Right hindlimb (tissue), 1 donor: ENCODE measurements at places on chromosomes 12 and 14.

DNA sequence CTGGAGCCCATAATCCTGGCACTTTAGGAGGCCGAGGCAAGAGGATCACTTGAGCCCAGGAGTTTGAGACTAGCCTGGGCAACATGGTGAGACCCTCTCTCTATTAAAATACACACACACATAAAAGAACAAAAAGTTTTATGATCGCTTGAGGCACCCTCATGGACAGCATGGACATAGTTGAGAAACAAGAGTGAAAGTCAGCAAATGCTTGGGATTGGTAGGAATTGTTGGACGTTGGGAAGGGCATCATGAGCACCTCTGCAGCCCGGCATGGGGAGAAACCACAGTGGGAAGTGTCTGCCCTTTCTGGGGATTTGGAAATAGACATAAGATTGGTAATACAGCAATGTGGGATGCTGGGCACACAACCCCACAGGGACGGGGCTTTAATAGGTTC lies 231.9 kb upstream of the FOXN3 start:
- DNase-seq = no peak

- DNase-seq = no peak
Observed at GRCh38 chr14:75831952-75832351, 149.8 kb downstream of the TGFB3 start.

DNA sequence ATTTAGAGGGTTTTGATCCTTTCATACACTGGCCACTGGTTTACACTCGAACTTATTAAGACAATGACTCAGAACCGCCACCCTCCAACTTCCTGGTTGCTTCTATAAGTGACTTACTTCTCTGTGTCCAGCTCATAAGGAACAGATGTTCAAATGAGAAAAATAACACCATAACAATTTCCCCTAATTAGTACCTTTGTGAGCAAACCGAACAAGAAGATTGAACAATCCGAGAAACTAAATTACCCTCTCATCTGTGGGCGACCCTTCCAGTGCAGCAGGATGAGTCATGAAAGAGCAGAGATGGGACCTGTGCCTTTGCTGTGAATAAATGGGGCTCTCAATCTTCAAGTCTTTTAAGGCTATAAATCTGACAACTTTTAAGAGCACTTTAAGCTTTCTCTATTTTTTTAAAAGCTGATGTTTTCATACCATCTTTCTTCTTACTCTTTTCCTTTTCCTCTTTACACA lies 146.8 kb upstream of the RASSF8 start:
- DNase-seq = no peak

DNA sequence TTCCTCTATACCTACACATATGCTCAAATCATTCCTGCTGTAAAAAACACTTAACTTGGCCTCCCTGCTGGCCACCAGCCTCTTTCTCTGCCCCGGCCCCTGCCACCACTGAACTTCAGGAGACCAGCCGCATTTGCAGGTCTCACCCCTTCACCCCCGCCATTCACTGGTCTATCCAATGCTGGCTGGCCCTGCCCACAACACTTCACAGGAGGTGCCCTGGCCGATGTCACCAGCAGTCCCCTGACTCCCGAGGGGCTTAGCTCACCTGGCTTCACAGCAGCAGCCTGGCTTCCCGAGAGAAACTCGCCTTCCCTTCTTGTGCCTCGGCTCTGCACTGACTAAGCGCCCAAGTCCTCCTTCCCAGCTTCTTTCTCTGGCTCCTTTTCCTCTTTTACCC lies 7.5 kb downstream of the AK7 start:
- DNase-seq = no peak

GRCh38 chr12:88553941-88554658 lies 26.2 kb downstream of the KITLG start:
- DNase-seq = no peak

DNA sequence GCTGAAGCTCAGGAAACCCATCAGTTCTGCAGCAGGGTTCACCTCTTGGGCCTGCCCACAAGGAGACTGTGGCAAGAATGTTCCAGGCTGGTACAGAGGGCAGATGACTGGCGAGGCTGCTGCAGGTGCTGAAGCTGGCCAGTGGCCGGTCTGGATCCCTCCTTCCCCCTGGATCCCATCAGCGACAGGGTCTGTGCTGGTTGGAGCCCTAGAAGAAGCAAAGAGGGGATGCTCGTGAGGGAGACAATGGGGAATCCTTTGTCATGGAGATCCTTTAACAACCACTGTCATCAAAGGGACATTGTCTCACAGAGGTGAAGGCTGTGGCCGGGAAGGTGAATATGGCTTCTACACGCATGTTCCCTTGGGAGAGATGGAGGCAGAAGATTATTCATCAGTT lies 211.4 kb upstream of the TMEM132C start:
- no peak for DNase-seq

- DNase-seq = peak; percentile 43
Observed at GRCh38 chr14:100239211-100239839, 381 bp downstream of the YY1 start.

GRCh38 chr14:33297565-33297964 lies 358.9 kb downstream of the NPAS3 start:
- DNase-seq = no peak

- no peak for DNase-seq
Observed at GRCh38 chr12:8773461-8773860, 49.0 kb upstream of the A2ML1 start.

DNA sequence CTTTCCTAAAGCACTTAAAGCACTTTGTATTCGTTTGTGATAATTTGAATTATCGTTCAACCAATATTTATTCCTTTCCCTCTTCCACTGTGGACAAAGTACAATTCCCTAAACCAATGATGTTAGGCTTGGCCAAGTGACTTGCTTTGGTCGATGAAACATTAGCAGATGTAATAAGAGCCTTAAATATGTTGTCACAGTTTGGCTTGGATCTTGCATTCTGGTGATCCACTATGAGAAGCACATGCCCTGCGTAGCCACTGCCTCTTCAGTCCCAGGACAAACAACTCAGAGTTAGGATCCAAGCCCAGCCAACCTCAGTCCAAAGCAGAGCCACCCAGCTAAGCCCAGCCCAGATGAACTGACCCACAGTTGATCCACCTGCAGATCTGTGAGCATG lies 8.4 kb upstream of the C12orf75 start:
- DNase-seq = no peak

DNA sequence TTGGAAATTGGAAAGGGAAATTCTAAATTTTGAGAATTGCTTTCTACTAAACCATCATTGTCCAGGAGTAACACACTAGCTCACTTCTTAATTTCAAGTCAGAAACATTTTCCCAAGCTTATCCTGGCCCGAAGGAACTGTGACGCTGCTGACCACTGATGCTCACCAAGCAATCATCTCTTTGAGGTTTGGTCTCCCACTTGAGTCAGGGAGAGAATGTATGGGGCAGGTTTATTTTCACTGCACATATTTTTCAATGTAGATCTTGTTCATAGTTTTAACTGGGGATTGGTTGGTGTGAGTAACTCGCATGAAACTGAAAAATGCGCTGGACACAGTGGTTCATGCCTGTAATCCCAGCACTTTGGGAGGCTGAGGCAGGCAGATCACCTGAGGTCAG lies 12.9 kb upstream of the RNASE10 start:
- DNase-seq = no peak

GRCh38 chr12:112894128-112894527 lies 12.6 kb upstream of the OAS1 start:
- DNase-seq = no peak

GRCh38 chr12:93518725-93519124 lies 51.4 kb downstream of the MRPL42 start:
- DNase-seq = no peak

GRCh38 chr12:32516230-32516629 lies 116.9 kb downstream of the FGD4 start:
- no peak for DNase-seq

DNA sequence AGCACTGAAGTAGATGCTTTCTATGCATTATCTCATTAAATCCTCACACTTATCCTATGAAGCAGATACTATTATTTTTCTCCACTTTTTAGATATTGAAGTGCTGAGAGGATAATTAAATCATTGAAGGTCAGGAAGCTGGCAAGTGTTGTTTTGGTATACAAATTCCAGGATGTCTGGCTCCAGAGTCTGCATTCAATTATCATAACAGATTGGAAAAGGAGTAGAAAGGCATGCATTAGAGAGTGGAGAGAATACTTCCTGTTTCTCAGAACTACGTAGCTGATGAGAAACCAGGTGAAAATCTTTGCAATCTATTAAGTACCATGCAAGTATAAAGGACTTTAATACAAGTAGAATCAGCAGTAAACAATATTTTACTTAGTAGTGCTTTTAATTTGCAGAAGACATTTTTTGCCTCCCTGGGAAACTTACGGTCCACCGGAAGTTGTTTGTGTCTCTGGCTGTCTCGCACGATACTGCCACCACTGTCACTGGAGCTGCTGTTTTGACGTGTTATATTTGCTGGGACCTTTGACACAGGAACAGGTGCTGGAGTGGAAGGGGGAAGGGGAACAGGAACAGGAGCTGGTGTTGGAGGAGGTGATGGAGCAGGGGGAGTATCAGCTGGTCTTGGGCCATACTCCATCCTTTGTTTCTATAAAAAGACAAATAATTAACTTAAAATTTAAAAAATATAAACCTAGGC lies 158.0 kb downstream of the EPS8 start:
- no peak for DNase-seq

DNA sequence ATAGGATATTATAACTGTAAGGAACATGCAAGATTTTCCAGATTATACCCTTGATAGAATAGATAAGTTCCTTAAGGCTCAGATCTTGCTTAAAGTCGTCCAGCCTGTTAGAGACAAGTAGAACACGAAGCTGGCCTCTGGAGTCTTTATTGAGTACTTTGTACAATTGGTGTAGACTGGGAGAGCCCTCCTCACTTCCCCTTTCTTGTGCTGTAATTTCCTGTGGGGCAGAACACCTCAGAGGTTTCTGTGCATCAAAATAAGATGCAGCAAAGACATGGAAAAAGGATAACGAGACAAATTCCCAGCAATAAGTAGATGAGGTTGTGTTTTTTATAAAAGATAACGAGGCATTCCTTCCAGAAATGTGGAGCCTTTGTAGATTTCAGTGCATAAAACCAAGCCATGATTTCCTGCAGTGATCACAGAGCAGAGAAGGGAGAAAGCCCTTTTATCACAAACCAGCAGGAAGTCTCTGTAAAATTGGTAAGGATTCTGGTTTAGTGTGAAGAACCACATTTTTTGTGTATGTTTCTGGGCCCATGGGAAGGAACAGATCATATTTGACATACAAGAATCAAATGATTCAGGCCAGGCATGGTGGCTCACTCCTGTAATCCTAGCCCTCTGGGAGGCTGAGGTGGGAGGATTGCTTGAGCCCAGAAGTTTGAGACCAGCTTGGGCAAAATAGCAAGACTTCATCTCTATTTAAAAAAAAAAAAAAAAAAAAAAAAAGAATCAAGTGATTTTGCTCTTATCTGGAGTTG lies 18.0 kb downstream of the GPRC5A start:
- DNase-seq = no peak

DNA sequence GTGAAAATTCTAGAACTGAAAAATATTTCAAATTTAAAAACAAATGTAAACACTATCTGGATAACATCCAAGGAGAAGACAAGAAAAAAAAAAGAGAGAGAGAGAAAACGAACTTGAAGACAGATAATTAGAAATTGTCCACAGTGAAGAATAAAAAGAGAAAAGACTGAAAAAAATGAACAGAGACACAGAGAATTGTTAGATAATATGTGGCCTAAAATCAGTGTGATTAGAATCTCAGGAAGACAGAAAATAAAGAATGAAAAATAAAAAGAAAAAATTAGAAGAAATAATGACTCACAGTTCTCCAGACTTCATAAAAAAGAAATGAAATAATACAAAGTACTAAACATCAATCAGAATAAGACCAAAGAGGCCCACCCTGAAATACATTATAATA lies 1209.3 kb downstream of the FSCB start:
- no peak for DNase-seq

DNA sequence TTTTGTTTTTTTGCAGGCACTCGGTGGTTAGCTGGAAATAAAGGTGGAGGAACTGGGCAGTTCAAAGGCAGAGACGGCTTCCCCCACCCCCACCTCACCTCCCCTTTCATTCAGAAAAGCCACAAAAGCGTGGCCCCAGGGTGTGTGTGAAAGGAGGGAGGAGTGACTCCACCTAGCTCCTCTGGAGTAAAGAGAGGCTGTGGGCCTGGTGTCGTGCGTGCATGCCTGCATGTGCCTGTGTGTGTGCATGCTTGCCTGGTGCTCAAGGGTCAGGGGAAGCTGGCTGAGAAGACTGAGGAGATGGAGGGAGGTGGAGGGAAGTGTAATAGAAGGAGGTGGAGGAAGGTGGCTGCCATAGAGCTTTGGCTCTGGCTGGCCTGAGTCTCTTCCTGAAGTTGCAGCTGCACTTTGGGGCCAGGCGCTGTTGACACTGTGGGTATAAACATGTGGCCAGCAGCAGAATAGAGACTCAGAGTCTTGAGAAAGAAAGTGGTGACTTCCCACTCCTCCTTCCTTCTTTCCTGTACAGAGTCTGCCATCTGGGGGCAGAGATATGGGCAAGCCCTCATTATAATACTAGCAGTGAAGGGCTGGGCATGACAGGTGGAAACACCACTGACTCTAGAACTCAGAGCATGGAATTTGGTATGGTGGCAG lies 36.9 kb upstream of the SINHCAF start:
- peak; percentile 24 for DNase-seq

DNA sequence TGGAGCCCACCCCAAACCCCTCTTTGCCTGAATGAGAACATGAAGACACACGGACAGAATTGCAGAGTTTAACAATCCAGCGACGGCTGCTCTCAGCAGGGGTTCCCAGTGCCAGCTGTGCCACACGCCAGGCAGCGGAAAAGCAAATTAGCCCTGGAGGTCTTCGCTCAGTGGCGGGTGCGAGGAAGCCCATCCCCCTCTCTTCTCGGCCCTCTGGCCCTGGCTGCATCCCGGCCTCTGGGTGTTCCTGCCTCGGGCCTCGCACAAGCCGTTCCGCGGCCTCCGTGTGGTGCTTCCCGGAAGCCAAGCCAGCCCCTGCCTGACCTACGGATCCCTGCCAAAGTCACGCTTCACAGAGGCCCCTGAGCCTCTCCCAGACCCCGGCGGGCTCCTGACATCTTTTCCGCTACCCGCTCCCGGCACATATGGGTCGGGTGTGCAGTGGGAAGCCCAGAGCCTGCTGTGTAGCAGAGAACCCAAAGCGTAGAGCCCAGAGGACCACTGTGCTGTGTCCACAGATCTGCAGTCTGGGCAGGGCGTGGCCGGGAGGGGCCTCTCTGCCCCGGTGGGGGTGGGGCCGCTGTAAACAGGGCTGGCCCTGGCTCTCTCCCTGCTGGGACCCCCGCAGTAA lies 70.7 kb upstream of the GALNT9 start:
- peak; percentile 63 for DNase-seq
